ENCODE measurements at places on chromosomes 7 and 10.

- peak; percentile 87 for DNase-seq
Measured at GRCh38 chr7:149872419-149873073, 1.2 kb upstream of the ATP6V0E2 start.

DNA sequence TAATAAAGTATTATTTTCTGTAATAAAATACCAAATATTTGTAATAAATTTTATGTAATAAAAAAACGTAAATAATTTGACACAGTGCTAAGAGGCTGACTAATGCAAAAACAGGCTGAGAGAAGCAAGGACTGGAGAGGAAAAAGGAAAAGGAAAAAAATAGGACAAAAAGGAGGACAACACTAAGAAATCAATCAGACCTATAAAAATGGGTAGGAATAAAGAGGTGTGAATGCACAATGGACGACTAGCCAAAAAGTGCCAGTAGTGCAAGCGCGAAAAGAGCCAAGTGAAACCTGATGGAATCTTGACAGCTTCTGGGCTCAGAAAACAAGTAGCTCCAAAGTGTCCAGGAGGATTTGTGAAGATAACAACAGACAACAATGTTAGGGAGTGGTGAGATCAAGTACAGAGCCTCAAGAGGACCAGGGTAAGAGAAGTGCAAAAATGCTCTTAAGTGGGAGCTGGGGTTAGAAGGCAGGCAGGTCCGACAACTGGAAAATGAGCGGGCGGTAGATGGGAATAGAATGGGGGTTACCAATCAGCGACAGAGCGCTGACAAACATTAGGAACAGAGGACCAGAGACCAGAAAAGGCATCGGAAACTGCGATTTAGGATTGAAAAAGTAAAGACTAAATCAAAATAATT lies 1.2 kb downstream of the BRAF start:
- peak; percentile 36 for DNase-seq

DNA sequence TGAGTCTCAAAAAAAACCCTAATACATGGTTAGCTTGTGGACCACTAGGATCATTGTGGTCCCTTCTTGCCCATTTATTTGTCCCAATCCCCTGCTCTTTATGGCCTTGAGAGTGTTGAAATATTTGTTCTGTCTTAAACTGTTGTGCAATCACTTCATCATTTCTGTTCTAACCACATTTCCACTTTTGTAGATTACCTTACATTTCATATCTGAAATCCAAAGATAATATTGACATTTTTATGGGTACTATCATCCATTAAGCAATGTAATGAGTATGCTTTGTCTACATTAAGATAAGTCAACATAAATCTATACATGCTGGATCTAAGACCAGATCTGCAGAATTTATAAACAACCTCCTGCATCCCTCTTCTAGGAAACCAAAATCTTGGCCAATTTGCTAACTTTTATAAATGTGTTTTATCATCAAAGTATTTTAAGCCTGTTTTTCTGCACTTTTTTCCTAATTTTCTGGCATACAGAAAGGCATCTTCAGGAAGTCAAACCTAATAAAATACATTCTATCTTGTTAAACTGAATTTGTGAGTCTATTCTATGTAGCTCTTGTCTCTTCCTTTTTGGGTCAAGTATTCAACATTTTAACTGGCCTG lies 359.4 kb upstream of the CELF2 start:
- no peak for DNase-seq

DNA sequence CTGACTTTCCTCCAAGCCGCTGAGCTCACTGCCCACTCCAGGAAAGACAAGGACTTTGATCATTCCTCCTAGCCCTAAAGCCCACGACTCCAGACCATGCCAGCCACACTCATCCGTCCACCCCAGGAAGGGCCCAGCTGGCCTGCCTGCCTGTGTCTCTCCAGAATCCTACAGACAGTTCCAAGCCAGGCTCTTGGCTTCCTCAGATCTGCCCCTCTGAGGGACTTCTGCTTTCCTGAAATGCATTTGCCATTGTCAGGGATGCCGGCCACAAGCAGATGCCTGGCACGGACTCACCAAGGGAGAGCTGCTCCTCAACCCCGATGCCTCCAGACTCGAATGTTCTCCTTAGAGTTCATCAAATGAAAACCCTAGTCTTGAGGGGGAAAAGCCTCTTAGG lies 155.8 kb downstream of the OAT start:
- no peak for DNase-seq

GRCh38 chr7:157815706-157816022 lies 478.9 kb downstream of the DNAJB6 start:
- DNase-seq: no peak

- DNase-seq: no peak
Measured at GRCh38 chr10:45035673-45036072, 35.0 kb downstream of the ZNF22 start.

DNA sequence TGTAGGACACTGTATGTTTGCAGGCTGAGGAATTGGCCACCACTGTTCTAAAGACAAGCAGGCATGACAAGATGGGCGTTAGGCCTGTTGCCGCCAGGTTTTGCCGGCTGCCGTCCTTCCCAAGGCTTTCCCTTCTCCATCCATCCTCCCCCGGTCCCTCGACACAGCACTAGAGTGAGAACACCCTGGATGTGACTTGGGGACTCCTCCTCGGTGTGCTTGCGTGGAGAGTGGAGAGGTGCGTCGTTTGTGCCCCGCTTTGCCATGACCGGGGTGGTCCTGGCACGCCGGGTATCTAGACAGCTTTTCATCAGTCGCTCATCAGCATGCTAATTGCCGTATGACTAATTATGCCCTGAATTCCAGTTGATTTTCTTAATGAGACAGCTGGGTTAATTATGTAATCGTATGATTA lies 206.6 kb upstream of the SH2B2 start:
- DNase-seq: no peak

Data from NCI-H526 (cell line).